ENCODE measurements at places on chromosomes 4 and X.

GRCh38 chr4:25938787-25939186, 24.8 kb downstream of the SMIM20 start:
- no peak for DNase-seq

DNA sequence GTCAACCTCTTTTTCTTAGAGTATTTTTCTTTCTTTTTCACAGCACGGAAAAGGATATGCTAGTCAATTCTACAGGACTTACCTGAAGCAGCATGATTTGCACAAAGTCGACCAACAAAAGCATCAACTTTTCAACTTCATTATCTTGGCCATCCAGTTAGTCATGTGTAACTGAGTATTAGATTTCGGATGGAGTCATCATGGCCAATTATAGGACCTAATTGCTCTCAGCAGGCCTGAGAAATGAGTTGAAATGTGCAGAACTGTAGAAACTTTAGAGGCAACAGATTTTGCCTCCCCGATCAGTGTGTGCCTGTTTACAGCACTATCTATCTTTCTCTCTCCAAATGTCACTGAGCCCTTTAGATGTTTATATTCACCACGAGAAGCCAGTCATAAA, 41.0 kb downstream of the PCDH10 start:
- no peak for DNase-seq

GRCh38 chr4:13540446-13541175, 3.7 kb downstream of the NKX3-2 start:
- peak; percentile 28 for DNase-seq

GRCh38 chr4:84324303-84325245, 174.5 kb downstream of the NKX6-1 start:
- DNase-seq: peak; percentile 34

- DNase-seq: peak; percentile 8
Observed at GRCh38 chrX:11908371-11908770, 150.3 kb downstream of the MSL3 start.

DNA sequence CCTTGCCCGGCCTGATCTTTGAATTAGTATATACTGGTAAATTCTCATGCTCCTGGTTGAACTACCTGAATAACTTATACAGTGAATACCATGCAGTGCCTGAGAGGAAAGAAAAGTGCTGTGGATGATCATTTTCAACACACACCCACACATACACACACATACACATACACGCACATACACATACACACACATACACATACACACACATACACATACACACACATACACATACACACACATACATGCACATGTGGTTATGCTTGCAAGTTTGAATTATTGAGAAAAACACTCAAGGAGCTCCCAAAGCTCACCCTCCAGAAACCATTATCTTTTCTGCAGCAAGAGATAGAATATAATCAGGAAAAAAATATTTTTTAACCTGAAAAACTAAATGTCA, 366.9 kb upstream of the RASGEF1B start:
- DNase-seq: no peak

GRCh38 chrX:119093991-119094735, 21.4 kb downstream of the CT47C1 start:
- DNase-seq: no peak

GRCh38 chr4:174444390-174444789, 77.9 kb downstream of the HPGD start:
- no peak for DNase-seq

DNA sequence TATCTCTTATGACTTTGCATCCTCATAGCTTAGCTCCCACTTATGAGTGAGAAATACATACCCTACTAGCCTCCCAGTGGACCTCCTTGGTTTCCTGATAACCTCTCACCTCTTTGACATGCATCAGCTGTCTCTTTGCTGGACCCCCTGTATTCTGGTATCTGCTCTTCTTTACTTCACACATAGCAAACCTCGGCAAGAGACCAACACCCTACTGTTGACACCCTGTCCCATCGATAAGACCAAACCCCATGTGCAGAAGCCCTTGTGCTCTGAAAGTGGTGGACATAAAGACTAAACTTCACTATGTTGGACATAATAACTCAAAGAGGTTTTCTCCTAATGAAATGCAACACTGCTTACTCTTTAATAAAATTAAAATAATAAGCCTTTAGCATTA, 75.7 kb downstream of the RNF150 start:
- DNase-seq: no peak

DNA sequence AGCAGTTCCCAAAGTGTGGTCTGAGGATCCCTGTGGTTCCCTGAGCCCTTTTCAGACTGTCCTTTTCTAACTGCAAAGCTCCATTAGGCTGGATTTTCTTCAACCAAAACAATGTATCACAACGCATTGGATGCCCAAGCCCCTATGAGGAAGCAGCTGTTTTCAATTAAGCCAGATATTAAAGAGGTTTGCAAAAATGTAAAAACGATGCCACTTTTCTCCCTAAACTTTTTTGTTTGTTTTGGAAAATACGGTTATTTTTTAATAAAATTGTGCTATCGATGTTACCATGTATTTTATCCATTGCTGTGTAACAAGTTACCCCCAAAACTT, 170.4 kb upstream of the BCOR start:
- no peak for DNase-seq

GRCh38 chrX:132741689-132742088, 216.7 kb downstream of the HS6ST2 start:
- DNase-seq: no peak

DNA sequence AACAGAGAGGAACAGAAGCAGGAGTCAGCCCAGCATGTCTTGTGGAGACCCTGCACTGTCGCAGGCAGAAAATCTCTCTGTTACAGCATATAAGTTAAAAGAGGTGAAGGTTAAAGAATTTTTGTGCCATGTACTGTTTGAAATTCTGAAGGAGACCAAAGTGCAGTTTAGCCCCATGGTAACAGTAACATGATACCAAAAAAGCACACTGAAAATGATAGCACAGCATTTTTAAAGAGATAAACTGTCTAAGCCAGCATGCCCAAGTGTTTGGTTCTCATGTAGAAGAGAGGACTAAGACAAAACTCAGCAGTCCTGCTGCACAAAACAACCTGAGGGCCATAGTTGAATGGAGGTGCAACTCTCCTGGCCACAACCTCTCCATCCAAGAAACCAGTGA, 41.9 kb upstream of the PARM1 start:
- DNase-seq: no peak

DNA sequence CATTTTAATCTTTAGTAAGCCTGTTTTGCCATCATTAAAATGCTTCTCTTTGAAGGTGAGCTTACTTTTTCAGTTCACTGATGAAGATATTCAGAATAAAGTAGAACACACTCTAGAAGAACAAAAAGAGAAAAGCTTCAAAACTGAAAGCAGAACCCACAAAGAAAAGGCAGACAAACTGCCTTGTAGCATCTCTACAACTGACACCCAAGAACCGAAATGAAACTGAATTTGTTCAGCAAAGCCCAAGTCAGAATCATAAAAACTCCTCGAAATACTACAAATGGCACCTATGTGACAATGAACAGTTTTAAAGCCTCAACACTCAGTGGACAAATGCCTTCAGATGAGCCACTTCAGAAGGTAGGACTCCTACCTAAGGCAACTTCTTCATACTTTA, 83.6 kb downstream of the MAML3 start:
- no peak for DNase-seq

DNA sequence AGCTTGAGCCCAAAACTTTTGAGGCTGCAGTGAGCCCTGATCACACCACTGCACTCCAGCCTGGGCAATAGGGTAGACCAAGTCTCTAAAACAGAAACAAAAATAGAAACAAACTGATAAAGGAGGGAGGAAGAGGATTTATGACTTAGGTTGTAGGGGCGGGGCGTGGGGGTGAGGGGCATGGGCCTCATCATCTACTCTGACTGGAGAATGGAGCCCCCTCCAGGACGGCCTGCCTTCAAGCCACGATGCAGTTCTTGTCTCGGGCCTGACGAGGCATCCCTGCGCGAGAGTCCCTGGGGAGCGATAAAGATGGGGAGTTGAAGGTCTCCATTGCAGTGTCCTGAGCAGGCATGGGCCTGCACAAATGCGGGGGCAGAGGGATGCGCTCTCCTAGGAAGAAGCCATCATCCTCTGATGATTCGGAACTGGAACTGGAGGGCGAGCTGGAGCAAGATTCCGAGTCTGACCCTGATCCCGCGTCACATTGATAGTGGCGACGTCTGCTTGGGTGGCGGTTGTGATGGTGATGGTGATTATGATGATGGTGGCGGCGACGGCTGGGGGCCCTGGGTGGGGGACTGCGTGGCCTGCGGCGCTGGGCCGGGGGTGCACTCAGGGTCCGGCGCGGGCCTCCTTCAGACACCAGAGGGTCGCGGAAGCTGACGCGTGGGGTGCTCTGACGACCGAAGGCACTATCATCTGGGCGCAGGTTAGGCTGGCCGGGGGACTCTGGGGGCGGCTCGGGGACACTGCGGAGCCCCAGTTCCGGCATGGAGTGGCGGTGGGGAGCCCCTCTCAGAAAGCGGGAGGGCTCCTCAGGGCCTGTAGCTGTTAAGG, 4.0 kb downstream of the PLP2 start:
- no peak for DNase-seq

GRCh38 chrX:11619441-11619840, 46.3 kb downstream of the ARHGAP6 start:
- DNase-seq: no peak

- no peak for DNase-seq
Observed at GRCh38 chrX:26952213-26952612, 510.9 kb downstream of the PPP4R3C start.

DNA sequence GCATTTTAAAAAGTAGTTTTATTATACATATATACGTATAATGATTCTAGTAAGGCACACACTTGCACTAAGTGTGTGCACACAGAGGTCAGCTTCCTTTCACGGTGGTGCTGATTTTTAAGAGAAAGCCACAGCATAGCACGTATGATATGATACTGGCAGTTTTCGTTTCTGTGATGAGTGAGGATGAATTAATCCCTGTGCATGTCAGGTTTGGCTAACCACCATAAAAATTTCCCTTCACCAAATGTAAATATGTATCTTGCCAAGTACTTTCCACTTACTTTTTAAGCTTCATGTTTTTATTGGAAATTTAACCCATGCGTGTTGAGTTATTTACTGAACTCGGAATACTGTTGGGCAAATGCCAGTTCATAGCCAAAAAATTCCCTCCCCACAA, 84.6 kb downstream of the SYNPO2 start:
- DNase-seq: no peak

- DNase-seq: no peak
Observed at GRCh38 chrX:42708222-42708621, 69.7 kb downstream of the PPP1R2C start.

- DNase-seq: peak; percentile 36
Observed at GRCh38 chr4:38162240-38162784, 202.1 kb downstream of the PTTG2 start.

DNA sequence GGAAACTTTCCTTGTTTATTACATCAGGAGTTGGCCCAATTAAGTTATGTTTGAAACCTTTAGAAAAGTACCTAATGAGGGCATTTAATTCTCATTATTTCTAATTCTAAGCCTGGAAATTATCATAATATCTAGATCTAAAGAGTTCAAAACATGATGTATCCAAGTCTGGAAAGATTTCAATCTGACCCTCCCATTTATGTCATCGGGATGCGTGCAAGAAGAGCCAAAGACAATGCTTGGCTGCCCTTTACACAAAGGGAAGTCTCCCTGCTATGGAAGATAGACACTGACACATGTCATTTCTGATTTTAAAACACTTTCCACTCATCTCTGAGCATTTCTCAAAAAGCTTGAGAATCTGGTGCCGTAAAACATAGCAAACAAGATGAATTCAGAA, 222.4 kb downstream of the ANTXR2 start:
- no peak for DNase-seq

DNA sequence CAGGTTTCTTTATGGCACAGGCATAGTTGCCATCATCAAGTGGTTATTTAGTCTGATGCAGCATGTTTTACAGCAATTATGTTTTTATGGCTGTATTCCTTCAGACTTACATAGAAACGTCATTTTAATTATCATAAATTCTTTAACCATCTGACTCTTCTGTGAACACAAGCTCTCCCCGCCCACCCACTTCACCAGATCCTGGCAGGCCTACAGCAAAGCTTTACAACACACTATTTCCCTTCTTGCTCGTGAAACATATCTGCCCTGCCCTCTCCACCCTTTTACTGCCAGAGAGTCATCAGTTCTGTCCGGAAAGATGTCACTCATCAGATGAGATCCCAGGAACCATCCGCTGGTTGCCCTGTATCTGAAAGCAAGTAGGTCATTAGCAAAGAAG, 120.5 kb downstream of the HS6ST2 start:
- no peak for DNase-seq

DNA sequence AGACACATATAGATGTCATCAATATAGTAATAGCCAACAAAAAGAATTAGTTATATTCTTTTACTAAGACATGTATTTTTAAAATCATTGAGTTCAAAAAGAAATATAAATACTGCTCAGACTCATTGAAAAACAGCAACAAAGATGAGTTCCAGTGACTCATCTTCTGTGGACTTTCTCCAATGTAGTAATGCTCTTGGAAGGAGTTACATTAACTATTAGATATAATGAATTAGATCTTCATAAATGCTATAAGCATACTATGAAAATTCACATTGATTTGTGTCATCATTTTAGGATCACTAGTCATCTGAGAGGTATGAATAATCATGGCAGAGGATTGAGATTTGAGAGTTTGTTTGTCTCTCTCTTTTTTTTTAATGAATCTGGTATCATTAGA, 547.8 kb upstream of the PCDH7 start:
- no peak for DNase-seq

DNA sequence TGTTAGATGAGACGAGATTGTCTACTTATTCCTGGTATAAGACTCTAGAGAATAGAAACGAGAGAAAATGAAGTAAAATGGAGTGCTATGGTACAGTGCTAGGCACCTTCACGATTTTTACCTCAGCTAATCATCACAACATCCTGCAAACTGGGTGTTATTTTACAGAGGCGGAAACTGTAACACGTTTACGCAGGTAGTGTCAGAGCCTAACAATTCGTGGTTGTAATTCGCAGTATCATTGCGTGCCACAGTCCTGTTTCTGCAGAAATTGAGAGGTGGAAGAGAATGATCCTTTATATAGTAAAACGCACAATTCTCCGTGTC, 383 bp upstream of the TBC1D19 start:
- DNase-seq: no peak

DNA sequence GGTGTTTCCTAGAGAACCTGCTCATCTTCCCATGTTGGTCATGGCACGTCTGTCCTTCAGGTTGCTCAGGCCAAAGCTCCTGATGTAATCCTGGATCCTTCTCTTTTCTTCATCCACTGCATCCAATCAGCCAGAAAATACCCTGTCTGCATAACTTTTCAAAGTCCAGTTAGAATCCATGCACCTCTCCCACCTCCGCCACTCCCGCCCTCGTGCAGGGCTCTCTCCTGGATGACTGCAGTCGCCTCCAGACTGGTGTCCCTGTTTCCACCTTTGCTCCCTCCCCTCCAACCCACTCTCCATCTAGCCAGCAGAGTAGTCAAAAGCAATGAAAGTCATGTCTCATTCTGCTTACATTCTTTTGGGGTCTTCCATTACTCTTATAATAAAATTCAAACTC, 16.0 kb downstream of the CNGA2 start:
- DNase-seq: no peak

GRCh38 chr4:73451981-73452747, 16.1 kb downstream of the AFP start:
- DNase-seq: no peak

- DNase-seq: no peak
Observed at GRCh38 chr4:120316416-120316815, 249.8 kb upstream of the MAD2L1 start.
